Panc1 (cell line): ENCODE measurements at places on chromosomes 2 and 18. TPM values are rescaled to one million over a fixed set of nuclear protein-coding genes. Genes with fewer than 3 reads are reported as not detected.

DNA sequence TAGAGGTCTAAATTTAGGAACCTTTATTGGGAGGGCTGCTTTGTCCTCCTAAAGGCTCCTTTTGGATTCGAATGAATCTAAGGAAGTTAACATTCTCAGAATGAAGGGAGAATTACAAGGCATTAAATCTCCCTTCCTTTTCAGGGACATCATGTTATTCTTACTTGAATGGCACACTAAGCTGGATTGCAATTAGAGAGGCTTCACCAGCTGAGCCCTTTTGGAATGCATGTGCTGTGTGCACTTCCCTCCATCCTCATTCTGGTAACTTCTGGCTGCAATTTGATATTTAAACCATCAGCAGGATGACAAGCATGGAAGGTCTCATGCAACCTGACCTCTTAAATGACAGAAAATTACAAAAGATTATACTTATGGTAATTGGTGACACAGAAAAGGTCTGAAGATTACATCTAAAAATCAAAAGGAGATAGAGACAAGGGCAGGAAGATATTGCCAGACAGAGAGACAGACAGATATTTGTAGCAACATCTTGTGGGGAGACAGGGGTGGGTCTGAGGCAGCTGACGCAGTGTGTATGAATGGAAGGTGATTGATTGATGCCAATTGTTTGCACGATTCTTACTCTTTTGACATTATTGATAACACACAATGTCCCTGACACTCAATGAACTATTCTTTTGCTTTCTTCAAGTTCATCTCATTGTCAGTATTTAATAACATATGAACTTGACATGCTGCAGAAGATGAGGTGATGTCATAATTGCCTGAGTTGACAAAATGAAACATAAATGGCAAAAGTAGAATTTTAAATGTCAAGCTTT, 570.8 kb upstream of the GYPC start:
- no peak for DNase-seq

The TMEFF2 gene
- total RNA-seq, result 1.5 TPM

The GPR75 gene
- total RNA-seq, result 2.5 TPM

DNA sequence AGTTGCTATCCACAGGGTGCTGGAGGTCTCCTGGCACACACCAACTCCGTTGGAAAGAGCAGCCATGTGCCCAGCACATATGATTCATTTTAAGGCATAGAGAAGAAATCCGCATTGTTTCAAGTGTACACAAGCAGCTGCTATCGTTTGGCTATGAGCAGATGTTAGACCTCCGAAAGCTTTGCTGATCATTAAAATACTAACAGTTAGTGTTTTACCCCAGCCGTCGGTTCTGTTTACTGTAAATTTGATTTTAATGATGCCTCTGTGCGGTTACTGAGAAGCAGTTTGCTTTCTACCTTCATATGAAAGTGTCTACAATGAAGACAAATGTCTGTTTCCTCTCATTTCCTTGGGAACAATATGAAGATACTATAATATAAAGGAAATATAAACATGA, 154.9 kb downstream of the PTGR3 start:
- no peak for DNase-seq

DNA sequence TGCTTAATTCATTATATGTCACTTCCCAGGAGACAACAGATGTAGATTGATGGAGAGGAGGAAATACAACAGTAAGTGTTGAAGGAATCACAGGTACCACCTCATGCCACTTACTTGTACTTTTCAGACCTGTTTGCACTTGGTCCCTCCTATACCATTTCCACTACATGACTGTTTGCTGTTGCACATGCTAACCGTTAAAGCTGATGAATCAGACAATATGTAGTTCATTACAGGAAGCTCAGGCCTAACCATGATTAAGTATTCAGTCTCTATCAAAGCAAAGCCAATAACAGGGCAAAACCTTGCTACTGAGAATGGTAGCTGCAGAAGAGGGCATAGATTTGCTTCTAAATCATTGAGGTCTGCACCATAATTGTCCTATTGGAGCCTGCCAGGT, 30.2 kb upstream of the GRP start:
- DNase-seq, result no peak

GRCh38 chr2:51158251-51158650, 126.3 kb upstream of the NRXN1 start:
- no peak for DNase-seq

GRCh38 chr2:115414466-115414865, 972.0 kb downstream of the DPP10 start:
- no peak for DNase-seq

- no peak for DNase-seq
Measured at GRCh38 chr2:43068631-43069517, 157.5 kb downstream of the ZFP36L2 start.

- DNase-seq, result no peak
Measured at GRCh38 chr2:45964906-45965305, 313.4 kb downstream of the PRKCE start.

The C2orf72 gene
- total RNA-seq, result 3.2 TPM

- no peak for DNase-seq
Measured at GRCh38 chr2:134140251-134140661, 113.6 kb upstream of the MGAT5 start.

- DNase-seq, result no peak
Measured at GRCh38 chr18:14914121-14914520, 166.1 kb downstream of the ANKRD30B start.

DNA sequence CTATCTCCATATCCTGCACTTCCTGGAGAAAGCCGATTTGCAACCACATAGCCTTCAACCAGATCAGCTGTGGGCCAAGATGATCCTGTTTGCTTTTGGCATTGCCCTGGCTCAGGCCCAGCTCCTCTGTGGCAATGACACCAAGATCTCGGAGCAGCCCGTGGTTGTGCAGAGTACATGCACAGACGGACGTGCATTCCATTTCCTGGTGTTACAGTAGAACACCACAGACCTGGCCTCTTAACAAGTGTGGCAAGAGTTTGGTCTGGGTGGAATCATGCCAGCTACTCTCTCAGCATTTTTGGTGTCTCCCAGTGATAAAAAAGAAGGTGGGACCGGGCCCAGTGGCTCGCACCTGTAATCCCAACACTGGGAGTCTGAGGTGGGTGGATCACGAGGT, 20.0 kb downstream of the MALT1 start:
- DNase-seq, result no peak

The ANKRD30B gene
- not detected for total RNA-seq

DNA sequence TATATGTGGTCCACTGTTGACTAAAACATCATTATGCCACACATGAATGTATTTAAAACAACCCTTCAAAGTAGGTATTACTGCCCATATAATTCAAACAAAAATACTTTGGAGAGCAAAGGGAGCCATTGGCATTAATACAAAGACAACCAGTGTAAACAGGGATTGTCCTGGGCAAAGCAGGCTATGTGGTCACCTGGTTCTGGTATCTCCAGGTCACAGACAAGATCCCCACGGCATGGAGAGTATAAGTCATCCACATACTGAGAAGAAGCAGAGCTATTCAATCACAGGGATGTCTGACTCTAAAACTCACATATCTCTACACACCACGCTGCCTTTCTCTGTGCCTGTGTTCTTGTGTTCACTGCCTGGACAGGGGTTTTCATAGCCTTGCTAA, 81.4 kb upstream of the BZW1 start:
- DNase-seq, result no peak

The TSN gene
- total RNA-seq, result 96.0 TPM

- no peak for DNase-seq
Measured at GRCh38 chr2:184692141-184692734, 93.9 kb downstream of the ZNF804A start.

The ST8SIA5 gene
- total RNA-seq, result 0.15 TPM

DNA sequence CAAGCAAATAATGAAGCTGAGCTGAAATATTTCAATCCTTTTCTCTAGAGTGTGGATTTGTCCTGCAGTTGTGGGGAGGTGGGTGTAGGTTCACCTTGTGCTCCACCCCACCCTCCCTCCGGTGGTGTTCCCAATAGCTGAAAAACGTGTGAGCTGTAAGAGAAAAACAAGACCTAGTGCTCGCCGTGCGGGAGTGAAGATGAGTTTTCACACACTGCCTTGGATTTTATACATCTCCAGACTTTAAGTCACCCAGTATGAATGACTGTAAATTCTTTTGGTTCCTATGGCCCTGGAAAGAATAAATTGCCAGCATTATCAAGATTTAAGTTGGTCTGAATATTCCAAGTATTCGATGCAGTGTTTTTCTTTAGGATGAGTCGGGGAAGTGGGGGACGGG, 1.9 kb upstream of the SOX11 start:
- DNase-seq, result no peak

The LIPG gene
- total RNA-seq, result 92.0 TPM

- DNase-seq, result no peak
Measured at GRCh38 chr2:15278296-15278695, 282.8 kb downstream of the NBAS start.

- DNase-seq, result no peak
Measured at GRCh38 chr18:8799596-8800441, 94.5 kb downstream of the MTCL1 start.

The HRH4 gene
- total RNA-seq, result not detected

The GPBAR1 gene
- 0.18 TPM for total RNA-seq

The ALPG gene
- 65.3 TPM for total RNA-seq

- DNase-seq, result no peak
Measured at GRCh38 chr18:76943542-76944339, 121.4 kb downstream of the ZNF236 start.

DNA sequence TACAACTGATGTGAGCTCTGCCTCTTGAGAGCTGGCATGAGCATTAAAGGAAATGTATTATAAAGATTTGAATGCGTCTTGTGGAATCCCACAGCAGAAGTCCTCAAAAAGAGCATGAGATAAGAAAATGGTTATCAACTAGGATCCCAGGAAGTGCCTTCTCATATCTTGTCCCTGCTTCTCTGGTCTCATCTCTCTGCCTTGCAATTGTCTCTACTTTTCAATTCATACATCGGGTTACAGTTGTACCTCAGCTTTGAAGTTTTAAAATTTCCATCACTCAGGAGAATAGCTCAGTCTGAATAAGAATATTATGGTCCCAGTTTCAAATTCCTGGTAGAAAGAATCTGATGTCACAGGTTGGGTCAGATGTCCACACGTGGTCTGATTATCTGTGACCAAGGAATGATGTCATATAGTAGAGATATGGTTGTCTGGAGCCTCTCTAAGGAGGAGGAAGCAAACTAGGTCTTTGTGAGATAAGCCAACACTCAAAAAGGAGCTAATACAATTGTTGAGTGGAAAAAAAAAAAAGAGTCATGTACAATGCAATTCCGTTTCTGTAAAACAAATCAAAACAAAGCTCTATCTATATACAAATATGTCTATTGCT, 21.7 kb upstream of the CCDC88A start:
- DNase-seq, result no peak

The CYP27C1 gene
- total RNA-seq, result 5.7 TPM

The FTCDNL1 gene
- 2.8 TPM for total RNA-seq

DNA sequence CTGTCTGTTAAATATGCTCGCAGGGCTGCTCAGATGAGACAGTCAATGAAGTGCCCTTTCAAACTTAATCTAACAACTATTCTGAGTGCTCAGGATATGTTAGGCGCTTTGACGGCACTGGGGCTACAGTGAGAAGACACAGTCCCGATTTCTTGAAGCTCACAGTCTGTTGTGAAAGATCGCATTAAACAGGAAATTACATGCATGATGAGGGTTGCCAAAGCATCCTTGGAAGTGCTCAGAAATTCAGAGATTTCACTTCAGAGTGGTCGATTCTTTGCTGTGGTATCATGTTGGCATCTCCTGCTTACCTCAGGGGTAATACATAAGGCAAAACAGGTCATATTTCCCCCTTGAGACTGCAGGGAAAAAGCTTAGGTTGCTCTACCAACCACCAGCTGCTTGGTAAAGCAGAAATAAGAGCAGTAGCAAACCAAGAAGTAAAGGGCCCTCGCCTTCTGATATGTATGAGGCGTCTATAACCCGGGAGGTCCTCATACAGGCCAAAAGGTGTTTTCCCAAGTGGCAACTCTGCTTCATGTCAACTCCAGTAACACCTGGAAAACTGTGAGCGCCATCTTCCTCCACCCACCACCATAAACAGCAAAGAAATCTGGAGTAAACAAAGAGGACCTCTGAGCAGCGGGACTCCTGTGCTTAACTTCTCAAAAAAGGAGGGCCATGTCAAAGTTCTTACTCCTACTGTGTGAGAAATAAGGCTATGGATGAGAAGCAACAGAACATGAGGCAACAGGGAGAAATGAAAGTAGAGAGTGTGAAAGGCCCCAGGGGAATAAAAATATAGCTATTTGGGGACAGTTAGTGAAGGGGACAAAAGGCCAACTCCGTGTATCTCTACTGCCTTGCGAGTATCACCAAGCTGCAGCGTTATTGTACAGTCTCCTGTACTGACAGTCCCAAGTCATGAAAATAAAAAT, 79.3 kb downstream of the CLHC1 start:
- no peak for DNase-seq

DNA sequence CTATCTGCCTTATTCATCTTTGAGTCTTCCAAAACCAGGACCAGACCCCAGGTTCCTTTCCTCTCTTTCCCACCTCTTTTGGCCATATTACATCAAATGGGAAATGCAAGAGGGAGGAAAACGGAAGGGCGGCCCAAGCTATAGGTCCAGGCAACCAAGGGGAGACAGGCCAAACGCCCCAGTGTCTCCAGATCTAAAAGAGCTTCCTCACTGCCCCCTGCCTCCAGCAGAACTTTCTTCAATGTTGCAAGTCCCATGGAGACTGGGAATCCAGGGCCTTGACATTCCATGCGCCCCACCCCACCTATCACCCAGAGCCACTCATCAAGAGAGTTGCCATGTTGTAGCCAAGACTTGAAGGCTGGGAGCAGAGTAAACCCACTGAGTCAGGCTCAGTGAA, 15.4 kb downstream of the TNS1 start:
- DNase-seq, result no peak

The LDAH gene
- 17.2 TPM for total RNA-seq

GRCh38 chr18:68676913-68677312, 38.0 kb downstream of the TMX3 start:
- no peak for DNase-seq

The OXER1 gene
- 0.10 TPM for total RNA-seq

- DNase-seq, result peak; percentile 36
Measured at GRCh38 chr2:216404010-216404618, 8.2 kb upstream of the SMARCAL1 start.

The SLC5A7 gene
- total RNA-seq, result not detected

- no peak for DNase-seq
Measured at GRCh38 chr2:80298954-80299353, 5.6 kb downstream of the LRRTM1 start.

GRCh38 chr2:216215658-216216390, 106.7 kb downstream of the XRCC5 start:
- DNase-seq, result no peak

DNA sequence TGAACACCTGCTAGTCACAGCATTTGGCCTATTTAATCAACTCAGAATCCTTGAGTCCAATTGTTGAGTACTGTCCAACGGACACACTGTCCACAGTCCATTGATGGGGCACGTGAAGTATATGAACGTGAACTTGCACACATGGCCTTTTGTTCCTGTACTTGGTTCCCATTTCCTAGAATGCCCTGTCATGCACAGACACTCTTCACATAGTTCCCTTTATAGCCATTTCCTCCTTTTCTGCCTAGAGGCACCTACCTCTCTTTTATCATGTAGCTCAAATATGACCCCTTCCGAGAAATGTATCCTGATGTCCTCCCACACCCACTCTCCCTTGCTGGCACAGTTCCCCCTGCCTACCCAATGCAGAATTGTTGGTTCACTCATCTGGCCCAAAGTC, 8.7 kb upstream of the CRYGA start:
- no peak for DNase-seq

GRCh38 chr2:130882111-130882690, 45.5 kb downstream of the ARHGEF4 start:
- no peak for DNase-seq

GRCh38 chr2:120634533-120634932, 101.1 kb upstream of the GLI2 start:
- no peak for DNase-seq
